Lung (tissue), 17 donors: ENCODE measurements at places on chromosomes 6 and 20.

DNA sequence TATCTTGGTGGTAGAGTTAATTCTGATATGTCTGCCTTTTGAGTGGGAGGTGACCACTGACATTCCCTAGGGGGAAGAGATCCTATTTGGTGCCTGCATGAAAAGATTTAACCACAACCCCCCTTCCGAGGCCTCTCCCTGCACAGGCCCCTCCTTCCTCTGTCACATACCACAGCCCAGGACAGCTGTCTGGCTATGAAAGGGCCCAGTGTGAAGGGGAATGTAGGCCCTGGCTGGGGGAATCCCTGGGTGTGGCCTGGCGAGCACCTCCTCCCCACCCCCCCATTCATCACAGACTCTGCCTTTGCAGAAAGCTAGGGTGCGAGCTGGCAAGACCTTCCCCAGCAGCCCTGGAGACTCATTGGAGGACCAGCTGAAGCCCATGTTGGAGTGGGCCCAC is 27.4 kb upstream of the MAPRE1 start:
- DNase-seq = peak; percentile 22

DNA sequence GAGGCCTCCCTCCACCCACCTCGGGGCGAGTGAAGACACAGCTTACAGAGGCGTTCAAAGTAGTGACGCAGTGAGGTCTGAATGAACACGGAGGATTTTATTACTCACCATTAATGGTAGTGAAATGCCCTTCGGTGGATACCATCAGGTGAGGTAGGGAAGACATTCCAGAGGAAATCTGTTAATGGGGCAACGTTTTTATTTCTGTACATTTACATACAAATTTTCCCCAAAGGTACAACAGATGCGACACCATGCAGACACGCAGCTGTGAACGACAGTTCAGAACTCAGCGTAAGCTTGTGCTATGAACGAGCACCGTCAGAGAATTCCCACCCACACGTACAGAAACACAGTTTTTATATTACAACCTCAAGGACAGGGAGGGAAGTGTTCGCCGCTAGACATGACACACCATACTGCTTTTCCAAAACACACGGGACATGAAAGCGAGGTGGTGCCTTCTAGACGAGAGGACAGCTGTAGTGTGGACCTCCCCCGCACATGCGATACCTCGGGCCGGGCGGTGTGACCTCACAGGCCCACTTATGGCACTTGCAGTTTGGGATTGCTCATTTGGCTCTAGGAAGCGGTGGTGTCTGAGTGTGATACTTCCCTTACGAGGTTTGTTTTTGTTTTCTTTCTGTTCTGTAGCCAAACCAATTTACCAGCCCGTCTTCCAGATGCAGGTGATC is 10.7 kb downstream of the PSMG4 start:
- no peak for DNase-seq

- DNase-seq = no peak
These were observed 11.8 kb upstream of the IBTK start for GRCh38 chr6:82259389-82259788.

DNA sequence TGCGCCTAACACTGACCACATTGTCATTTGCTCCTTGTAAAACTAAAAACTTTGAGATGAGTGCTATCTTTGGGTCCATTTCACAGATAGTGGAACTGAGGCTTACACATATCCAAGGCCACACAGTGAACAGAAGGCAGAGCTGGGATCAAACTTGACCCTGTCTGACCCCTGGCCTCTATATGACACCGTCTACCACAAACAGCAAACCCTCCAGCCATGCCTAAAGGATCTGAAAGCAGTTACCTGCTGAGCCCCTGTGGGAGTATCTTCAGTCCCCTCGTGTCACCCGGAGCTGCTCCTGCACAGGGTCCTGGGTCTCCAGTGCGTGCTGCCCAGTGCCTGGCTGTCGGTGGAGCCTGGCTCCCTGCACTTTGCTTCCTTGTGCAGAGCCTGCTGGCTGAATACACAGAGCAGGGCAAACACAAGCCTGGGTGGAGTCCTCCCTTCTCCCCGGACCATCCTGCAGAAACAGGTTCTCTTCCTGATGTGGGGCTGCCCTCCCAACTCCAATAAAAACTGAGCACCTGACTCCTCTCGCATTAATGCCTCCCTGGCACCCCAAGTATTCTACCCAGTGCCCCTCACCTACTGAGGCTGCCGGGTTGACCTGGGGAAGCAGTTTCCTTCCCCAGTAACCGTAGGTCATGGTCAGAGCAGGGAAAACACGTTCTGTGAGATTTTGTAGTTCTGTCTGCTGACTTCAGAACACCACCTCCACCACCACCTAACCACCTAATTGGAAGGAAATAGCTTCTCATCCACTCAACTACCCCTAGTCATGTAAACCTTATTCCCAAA is at the start of gene BCAS1:
Gene BCAS1, minus strand, starts transcription at position 408 of the 801 bp plus-strand sequence. CDS start 11,876 bp downstream, outside the sequence.
- DNase-seq = no peak

- DNase-seq = no peak
These were observed 48.0 kb upstream of the BHLHE23 start for GRCh38 chr20:63054681-63055240.

- no peak for DNase-seq
These were observed 92.2 kb upstream of the CNKSR3 start for GRCh38 chr6:154602708-154603107.

- no peak for DNase-seq
These were observed 14.7 kb downstream of the SNRPB start for GRCh38 chr20:2455771-2456497.

- no peak for DNase-seq
These were observed 3.7 kb downstream of the TFAP2D start for GRCh38 chr6:50716899-50717509.

DNA sequence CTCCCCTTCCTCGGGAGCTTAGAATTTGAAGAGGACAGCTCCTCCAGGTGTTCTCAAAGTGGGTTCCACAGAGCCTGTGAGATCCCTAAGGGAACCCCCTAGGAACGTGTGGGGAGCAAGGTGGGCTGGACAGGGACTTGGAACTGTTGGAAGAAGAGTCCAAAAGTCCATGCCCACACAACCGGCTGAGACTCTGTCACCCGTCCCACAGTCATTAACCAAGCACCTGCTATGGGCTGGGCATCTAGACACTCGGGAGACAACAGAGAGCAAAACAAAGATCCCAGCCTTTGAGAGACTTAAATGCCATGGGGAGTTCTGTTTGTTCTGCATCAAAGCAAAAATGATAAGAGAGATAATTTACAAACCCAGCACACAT is 51.9 kb upstream of the SAYSD1 start:
- no peak for DNase-seq

DNA sequence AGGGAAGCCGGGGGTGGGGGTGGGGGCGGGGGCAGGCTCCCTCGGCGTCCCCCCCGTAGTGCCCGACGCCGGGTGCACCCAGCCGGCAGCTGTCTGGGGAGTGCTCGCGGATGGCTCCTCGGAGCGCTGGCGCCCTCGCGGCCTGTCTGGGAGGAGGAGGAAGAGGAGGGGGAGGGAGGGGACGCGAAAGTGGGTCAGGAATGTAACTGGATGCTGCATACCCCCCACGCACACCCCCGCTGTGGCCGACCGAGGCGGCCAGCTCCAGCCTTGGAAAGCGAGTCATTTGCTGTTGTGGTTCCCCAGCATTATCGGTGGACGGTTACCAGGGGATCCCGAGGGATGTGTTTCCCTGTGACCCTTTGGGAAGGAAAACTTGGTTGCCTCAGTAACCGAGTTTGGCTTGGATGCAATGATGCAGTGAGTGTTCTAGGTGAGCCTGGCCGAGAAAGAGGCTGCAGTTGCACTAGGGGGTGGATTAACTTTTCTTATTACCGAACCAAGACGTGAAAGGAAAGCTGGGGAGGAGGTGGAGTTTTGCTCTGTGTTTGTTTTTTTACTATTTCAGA is 55.2 kb upstream of the RREB1 start:
- peak; percentile 79 for DNase-seq

- no peak for DNase-seq
These were observed 420 bp upstream of the MCCD1 start for GRCh38 chr6:31528307-31528777.

DNA sequence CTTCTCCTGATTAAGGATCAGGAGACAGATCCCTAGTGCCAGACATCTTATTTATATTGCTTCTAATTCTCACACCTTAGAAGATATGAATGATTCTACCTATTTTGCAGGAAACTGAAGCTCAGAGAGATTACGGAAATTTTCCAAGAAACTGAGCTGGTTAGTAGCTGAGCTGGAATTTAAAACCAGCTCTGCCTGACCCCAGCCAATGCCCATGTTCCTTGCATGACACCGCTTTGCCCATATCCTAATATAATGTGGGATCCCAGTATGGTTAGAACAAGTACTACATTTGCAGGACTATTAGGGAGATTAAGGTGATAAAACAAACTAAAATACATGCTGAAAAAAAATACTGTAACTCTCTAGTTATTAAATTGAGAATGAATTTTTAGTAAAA is 1.9 kb downstream of the TMEM30A start:
- DNase-seq = no peak

GRCh38 chr6:13146442-13146841 is 181.9 kb downstream of the TBC1D7 start:
- no peak for DNase-seq

GRCh38 chr6:147909640-147910039 is 401.1 kb downstream of the SAMD5 start:
- no peak for DNase-seq

DNA sequence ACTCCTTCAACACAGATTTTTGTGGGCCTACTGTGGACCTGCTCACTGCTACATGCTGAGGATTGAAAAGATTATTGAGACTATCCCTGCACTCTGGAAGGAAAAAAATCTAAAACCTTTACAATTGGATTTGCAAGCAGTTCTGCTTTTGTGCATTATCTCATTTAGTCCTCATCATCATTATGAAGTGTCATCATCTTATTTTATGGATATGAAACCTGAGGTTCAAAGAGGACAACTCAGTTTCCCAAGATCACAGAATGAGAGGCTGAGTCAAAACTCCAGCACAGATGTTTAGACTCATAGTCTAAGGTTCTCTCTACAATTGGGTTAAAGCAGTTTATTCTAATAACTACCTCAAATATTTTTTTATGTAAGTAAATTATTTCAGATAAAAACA is 160.2 kb upstream of the MARCKS start:
- no peak for DNase-seq

DNA sequence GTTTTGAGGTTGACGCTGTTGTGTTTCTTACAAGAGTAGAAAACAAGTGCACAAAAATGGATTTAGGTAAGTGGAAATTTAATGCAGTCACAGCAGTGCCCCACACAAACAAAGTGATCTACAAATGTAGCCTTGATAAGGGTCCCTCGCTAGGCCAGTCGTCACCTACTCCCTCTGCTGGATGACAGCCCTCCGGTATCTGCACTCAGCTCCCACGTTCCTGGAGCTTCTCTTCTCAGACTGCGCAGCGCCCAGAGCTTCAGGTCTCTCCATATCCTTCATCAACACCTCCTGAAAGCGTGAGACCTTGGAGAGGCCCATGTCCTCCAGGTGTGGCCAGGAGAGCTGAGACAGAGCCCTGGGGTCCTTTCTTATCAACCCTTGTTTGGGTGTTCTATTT is 58.3 kb upstream of the MAP3K4 start:
- peak; percentile 24 for DNase-seq

- DNase-seq = peak; percentile 63
These were observed 27.2 kb downstream of the MCUR1 start for GRCh38 chr6:13787137-13787536.
